ENCODE measurements at places on chromosomes 4 and X.

DNA sequence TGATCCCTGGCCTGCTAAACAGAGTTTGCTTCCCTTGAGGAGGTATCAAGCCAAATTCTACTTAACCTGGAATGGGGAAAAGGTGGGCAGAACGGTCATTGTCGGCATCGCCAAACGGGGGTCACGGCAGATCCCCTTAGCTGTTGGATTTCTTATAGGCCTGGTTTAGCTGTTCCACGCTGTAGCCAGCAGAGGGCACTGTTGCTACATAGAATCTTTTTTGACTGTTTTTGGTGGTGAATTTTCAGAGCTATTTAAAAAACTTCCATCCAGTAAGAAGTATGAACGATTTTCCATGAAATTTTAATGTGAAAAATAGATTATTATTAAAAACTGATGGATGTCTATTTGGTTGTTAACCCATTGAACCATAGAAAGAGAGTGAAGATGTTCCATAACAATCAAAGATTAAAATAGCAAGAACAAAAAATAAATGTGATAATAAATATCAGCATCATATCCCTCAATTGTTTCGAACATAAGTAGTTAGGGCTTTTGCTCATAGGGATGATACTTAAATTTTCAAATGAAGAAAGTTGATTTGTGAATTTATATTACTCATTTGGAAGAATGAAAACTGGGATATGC, 56.6 kb downstream of the LINC00632 start:
- DNase-seq: peak; percentile 71

DNA sequence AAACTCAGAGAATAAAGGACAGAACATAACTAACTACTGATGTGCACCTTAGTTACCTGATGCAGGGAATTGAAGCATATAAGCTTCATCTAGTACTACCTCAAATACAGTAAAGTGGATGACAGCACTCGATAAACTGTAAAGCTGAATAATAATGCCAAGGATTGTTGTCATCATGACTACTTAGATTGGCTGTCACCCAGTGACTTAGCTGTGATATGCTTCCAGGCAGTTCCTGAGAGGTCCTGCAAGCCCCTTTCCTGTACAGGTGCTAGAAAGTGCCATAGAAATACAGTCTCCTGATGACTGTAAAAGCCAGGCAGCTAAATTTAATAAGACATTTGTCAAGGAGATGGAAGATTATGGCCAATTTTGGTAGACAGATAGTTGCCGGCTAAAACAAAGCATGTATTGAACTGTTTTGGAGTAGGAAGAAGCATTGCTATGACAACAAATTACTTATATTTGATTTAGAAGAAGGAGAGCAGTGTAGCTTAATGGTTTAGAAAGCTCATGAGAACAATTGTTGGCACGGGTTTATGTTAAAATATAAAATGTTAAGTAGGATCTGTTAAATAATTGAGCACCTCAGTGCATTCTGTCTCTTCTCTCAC, 29.7 kb downstream of the TMEM164 start:
- DNase-seq: no peak

DNA sequence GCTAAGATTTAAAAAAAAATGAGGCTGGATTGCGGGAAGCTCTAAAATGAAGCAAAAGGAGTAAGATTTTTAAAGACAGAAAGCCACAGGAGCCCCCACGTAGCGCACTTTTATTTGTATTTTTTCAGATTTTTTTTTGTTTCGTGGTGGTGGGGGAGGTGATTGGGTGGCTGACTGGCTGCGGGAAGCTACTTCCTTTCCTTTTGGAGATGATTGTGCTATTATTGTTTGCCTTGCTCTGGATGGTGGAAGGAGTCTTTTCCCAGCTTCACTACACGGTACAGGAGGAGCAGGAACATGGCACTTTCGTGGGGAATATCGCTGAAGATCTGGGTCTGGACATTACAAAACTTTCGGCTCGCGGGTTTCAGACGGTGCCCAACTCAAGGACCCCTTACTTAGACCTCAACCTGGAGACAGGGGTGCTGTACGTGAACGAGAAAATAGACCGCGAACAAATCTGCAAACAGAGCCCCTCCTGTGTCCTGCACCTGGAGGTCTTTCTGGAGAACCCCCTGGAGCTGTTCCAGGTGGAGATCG, 908 bp downstream of the PCDH10 start:
- DNase-seq: peak; percentile 26

- no peak for DNase-seq
These were observed 2.5 kb downstream of the CXorf38 start for GRCh38 chrX:40644821-40645358.

DNA sequence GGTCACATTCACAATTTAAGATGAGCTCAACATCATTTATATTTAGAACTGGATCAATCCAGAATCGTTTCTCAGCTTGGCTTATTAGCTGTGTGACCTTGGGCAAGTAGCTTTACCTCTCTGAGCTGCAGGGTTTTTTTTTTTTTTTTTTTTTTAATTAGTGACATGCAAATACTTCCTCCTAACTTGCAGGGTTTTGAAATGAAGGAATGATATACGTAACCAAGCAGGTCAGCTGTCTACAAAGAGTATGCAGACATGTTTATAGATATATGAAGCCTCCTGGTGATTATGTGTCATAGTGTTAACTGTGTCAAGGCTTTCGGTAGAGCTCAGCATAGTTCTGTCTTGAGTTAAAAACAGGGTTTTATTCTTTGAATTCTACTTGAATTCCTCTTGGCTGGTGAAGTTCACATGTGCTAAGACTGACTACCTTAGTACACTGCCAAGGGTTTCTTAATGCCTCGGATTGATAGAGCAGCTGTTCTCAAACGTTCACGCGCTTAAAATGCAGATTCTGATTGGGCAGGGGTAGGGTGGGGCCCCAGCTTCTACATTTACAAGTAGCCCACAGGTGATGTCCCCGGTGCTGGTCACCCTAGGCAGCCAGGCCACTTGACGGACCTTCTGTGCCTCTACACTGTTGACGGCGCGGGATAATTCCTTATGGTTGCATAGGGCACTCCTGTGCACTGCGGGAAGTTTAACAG, 654 bp upstream of the STS start:
- DNase-seq: peak; percentile 79

- no peak for DNase-seq
These were observed 85.3 kb downstream of the CLCN4 start for GRCh38 chrX:10242026-10242425.

- no peak for DNase-seq
These were observed 56.8 kb downstream of the COX18 start for GRCh38 chr4:73012673-73013072.

- no peak for DNase-seq
These were observed 126.2 kb downstream of the SORBS2 start for GRCh38 chr4:185685804-185686203.

Measured in NCI-H82 (cell line).